ENCODE measurements at places on chromosomes 7 and 10.

GRCh38 chr10:76026176-76026771 lies 594.9 kb downstream of the LRMDA start:
- DNase-seq, result no peak

GRCh38 chr7:30470771-30471170 lies 7.8 kb downstream of the NOD1 start:
- no peak for DNase-seq

- no peak for DNase-seq
Measured at GRCh38 chr10:13703997-13704536, 117.3 kb downstream of the PRPF18 start.

DNA sequence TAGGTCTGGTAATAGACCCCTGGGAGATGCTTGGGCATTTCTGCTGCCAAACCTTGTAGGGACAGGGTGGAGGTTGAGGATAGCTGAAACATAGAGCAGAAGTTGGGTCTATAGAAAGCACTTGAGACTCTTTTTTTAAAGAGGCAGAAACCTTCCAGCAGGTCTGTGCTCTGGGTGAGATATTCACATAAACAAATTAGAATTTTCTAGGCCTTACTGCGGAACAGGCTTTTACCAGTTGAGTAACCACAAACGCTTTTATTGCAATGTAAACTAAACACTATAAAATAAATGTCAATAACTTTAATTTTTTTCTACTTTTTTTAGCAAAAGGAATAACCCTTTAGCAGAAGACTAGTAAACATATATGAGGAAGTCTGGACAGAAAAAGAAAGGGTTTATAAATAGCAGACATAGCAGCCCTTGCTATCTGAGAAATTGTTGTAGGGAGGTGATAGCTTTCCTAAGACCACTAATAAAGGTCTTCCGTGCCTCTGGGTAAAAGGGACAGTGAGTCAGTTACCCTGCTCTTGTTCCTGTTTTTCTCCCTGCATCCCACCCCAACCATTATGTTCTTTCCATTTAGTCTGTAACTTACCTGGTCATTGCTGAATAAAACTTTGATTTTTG lies 38.7 kb downstream of the CACNB2 start:
- no peak for DNase-seq

DNA sequence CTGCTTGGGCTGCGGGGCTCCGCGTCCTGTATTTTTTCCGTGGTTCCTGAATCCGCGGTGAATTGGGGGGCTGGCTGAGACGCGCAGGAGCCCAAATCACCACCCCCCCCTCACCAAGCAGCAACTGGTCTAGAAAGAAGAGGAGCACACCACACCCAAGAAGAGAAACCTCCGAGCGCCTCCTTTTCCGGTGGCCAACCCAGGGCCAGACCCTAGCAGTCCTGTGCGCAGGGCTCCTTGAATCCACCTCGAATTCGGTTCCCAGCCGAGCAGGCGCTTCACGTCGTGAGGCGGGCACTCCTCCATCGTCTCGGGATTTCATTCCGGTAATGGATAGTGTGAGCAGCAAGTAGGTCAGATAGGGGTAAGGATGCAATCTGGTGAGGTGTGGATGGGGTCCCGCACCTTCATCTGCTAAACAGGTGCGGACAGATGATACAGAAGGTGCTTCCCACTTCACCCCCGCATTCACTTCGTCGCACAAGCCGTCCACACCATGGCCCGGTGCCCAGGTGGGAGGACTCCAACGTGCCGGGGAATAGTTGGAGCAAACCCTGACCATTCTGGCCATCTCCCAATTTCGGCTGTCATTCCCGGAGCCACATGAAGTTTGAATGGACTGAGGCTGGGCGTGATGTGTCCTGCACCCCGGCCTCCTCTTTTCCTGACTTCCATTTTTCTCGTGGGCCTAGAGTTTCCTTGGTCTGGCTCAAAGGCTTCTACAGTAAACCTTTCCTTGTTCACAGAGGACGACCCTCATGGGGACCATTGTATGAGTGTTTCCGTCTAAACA lies 19.8 kb upstream of the ZNF273 start:
- DNase-seq, result no peak

DNA sequence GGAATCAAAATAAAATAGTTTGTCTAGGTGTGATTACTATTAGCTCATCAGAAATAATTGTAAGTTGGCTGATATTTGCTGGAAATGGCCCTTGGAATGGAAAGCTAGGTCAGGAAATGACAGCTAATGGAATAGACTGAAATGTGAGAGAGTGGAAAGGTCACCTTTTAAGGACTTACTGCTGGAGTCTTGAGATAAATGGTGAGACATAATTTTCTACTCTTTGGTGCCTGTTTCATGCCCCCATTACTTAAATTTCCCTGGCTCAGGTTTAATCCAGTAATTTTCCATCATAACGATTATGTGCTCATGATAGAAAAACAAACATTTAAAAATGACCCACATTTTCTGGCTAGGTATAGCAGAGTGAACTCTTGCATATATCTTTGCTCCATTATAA lies 123.6 kb downstream of the ADAM22 start:
- DNase-seq, result no peak

DNA sequence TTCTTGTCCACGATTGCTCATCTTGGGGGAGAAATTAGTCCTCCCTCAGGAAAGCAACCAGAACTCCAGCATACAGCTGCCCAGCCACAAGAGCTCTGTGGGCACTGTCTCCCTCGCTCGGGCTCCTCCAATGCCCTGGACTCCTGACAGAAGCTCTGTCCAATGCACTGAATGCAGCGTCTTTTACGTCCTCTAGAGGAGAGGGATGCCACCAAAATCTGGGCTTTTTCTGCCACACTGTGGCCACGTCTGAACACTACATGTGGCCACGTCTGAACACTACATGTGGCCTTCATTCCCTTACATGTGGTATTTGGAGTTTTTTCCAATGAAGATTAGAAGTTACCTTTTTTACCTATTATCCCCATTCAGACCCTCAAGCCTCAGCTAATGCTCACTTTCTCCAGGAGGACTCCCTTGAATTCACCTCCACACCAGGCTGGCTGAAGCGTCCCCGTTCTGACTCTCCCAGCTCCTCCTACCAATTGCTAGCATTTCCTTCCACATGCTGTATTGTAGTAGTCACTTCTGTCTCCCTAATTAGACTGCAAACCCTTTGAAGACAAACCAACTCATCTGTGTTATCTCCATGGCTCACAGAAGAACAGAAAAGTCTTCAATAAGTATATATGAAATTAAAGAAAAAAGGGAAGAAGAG lies 134.3 kb upstream of the PDE1C start:
- peak; percentile 65 for DNase-seq

DNA sequence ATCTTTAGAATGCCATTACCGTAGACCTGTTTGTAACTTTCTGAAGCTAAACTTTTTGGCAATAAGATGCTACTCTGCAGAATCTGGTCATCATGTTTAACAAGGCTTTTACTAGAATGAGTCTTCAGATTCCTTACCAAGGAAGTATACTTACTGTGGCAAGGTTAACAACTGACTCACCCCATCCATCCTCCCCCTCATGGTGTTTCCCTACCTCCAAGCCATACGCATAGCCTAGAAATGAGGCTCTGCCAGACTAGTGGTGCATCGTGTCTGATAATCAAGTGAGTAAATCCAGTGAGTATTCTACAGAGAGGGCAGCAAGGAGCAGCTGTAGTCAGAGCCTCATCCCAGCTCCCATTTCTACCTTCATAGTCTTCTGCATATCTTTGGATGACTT lies 223.6 kb downstream of the IPMK start:
- DNase-seq, result no peak

- no peak for DNase-seq
Measured at GRCh38 chr7:7848246-7848645, 120.3 kb upstream of the GLCCI1 start.

DNA sequence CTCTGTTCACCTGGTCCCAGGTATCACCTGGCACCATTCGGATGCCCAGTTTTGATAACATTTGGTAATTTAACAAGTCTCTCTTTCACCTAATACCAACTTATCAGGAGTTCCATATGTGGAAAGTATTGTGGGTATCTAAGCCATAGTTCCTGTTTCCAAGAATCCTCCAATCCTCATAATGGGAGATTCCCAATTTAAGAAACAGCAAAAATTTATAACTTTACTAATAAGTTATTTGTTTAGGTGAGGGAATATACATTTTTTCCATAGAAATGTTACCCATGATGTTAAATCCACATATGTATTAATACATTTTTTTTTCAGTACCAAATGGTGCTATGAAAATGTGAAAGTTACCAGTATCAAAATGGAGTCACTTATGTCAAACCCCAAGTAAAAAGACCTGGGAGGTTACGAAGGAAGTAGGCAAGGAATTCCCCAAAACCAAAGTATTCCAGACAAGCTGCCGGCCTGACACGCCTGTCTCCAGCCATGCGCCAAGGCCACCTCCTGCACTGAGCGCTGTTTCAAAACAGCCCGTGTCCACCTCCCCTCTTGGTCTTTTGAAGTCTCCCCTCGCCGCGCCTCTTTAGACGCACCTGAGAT lies 44.8 kb downstream of the PRKCQ start:
- DNase-seq, result no peak

- DNase-seq, result no peak
Measured at GRCh38 chr7:4091767-4092166, 590.3 kb upstream of the FOXK1 start.

- DNase-seq, result no peak
Measured at GRCh38 chr7:136016649-136017395, 39.7 kb upstream of the MTPN start.

GRCh38 chr7:452791-453455 lies 66.7 kb downstream of the PDGFA start:
- no peak for DNase-seq

- peak; percentile 80 for DNase-seq
Measured at GRCh38 chr7:4883372-4884144, at the start of gene RADIL. Gene RADIL, minus strand, starts transcription at chr7:4883716. Its CDS starts 5,577 bp downstream, at chr7:4878139.

DNA sequence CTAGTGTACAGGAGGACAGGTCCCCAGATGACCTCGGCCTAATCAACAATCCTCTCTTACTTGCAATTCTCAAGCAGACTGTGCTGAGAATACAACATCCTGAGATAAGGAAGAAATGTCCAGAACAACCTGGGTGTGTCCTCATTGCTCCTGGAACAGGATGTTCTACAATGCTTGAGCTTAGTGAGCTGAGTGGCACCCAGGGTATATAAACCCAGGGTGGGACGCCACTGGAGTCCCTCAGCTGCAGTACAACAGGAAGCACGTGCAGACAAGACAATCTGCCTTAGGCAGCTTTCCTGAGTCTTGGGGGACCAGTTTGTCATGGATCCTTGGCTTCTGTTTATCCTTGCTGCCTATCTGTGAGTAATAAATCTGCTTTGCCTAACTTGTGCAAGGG lies 27.7 kb upstream of the SLC25A13 start:
- DNase-seq, result no peak

DNA sequence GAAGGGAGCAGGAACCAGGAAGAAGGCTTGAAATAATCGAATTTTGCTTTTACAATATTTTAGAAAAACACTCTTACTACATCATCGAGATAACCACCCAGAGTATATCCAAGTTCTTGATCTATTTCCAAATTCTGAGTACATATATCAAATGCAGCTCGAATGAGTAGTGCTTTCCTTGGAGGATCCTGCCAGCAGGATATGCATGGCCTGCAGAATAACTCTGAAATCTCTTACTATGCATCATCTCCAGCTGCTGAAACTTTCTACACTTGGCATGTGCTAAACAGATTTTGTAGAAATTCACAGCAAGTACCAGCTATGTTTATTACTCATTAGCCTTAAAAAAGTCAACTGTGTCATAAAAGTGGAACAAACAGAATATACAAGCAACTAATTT lies 44.0 kb upstream of the ANK3 start:
- no peak for DNase-seq

DNA sequence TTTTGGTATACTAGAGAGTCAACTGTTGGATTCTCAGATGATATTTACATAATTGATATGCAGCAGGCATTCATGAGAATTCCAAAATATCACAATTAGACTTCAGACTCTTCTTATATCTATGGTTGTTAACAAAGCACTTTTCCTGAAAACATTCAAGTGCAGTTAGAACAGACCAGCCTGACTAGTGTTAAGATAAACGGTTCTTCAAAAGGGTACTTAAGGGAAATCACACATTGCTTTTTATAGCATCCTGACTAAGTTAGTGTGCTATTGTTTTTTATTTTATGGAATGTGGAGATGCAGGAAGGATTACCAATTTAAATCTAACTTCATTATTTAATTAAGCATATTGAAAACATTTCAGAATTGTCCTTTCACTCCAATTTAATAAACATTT lies 405.1 kb downstream of the PLXDC2 start:
- no peak for DNase-seq

GRCh38 chr7:131878777-131879176 lies 322.3 kb upstream of the PODXL start:
- DNase-seq, result no peak

All from HL-60 (cell line).